ENCODE measurements at places on chromosomes 4 and X.
A peak's percentile ranks its signal among the peaks of the same experiment; 100 is the strongest.

DNA sequence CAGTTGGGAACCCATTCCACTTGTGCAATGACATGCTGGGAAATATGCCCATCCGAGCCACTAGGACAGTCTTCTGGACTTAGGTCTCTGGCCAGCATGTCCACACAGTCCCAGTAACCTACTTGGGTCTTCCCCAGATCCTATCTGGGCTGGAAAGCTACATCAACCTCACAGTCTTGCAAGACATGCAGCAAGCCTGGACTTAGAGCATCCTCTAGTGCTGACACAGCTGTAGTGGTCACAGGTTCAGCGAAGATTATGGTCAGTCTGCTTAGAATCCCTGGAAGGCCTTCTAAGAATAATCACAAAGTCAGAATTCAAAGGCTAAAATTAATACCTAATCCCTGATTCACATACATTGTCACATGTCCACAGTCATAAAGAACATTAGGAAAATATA is 842.7 kb downstream of the STPG2 start:
- peak; percentile 11 for DNase-seq

GRCh38 chrX:78455901-78456300 is 128.5 kb upstream of the CYSLTR1 start:
- no peak for DNase-seq

DNA sequence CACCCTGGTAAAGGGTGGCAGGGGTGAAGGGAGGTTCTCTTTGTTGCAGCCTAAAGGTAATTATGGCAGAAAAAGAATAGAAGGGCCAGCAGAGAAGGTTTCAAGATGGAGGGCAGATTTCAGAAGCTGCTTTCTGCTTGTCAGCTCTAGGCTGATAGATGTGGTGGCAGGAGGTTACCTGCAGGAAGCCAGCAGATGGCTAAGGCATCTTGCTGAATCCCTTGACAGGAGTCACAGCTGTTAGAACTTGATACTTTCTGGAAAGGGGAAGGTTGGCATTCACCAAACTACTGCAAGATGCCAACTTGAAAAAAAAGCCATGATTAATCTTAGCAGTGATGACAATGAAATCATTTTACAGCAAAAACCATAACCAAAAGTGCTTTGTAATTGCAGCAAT is 69.5 kb upstream of the CBLL2 start:
- no peak for DNase-seq

GRCh38 chr4:108166441-108167315 is 2.1 kb downstream of the LEF1 start:
- DNase-seq = peak; percentile 30

- no peak for DNase-seq
Observed at GRCh38 chrX:55486736-55487135, 2.9 kb downstream of the USP51 start.

- DNase-seq = no peak
Observed at GRCh38 chr4:53196882-53197771, 168.7 kb downstream of the SCFD2 start.

- DNase-seq = no peak
Observed at GRCh38 chr4:130689181-130689580, 1593.2 kb downstream of the C4orf33 start.

- no peak for DNase-seq
Observed at GRCh38 chr4:142064181-142064580, 427.8 kb downstream of the IL15 start.

DNA sequence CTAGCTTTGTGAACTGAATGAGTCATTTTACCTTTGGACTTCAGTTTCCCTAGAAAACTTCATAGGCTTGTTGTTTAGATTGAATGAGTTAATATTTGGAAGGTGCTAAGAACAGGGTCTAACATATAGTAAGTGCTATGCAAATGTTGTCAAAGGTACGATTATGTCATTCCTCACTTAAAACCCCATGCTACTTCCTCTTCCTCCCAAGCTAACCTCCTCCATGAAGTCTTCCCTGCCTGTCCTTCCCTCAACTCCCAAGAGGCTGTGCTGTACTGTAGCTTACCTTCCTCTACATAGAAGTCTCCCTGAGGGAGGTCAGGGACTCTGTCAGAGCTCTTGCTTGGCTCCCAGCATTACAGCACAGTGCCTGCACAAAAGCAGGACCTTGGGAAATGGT is 103.4 kb upstream of the PJA1 start:
- no peak for DNase-seq

Measured in BE2C (cell line).